ENCODE measurements at places on chromosomes 5 and 9.

- DNase-seq: peak; percentile 18
These were observed 1.8 kb upstream of the BHMT start for GRCh38 chr5:79109527-79110492.

- DNase-seq: no peak
These were observed 98.5 kb downstream of the ADAMTS12 start for GRCh38 chr5:33793276-33793675.

DNA sequence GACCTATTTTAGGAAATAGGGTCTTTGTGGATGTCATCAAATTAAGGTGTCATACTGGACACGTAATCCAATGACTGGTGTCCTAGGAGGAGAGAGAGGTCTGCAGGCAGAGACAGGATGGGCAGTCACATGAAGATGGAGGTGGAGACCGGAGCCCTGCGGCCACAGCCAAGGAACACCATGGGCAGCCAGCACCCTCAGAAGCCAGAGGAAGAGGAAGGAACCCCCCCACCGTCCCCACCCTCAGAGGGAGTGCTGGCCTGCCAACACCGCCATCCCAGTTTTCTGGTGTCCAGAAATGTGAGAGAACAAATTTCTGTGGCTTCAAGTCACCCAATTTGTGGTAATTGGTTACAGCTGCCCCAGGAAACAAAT, 88.3 kb downstream of the NSUN2 start:
- no peak for DNase-seq

DNA sequence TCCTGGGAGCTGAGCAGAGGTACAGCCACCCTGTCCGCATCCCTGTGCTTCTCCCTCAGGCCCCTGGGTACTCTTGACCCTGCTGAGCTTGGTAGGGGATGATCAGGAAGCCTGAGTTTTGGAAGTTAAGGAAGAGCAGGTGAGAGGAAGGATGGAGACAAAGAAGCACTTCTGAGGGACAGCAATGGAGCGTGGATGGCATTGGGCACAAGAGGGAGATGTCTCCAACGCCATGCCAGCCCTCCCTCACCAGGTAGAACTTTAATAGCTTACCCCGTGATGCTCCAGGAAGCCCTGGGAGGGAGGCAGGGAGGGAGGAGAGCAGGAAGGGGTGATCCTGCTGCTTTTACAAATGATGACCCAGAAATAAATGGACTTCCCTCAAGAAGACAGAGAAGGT, 29.9 kb upstream of the SMU1 start:
- DNase-seq: no peak

- DNase-seq: no peak
These were observed 11.1 kb downstream of the GRIN1 start for GRCh38 chr9:137149942-137150616.

DNA sequence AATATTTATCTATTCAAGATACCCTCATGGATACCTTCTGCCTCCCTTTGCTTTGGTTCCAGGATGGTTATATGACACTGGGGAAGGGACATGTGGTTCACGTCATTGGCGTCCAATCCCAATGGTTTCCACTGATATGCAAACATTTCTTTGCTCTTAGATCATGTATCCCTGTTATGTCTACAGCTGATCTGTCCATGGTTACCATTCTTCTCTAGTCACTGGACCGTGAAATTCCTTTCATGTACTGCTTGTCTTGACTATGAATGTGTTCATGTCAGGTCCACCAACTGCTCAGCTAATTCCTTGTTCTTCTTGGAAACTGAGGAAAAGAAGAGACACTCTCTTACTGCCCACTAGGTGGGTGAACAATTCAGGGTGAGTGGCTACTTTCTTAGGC, 391.1 kb upstream of the ZNF608 start:
- DNase-seq: no peak

- DNase-seq: no peak
These were observed 18.3 kb upstream of the TERT start for GRCh38 chr5:1312993-1313833.

- no peak for DNase-seq
These were observed 724 bp downstream of the SGTB start for GRCh38 chr5:65721050-65721719.

DNA sequence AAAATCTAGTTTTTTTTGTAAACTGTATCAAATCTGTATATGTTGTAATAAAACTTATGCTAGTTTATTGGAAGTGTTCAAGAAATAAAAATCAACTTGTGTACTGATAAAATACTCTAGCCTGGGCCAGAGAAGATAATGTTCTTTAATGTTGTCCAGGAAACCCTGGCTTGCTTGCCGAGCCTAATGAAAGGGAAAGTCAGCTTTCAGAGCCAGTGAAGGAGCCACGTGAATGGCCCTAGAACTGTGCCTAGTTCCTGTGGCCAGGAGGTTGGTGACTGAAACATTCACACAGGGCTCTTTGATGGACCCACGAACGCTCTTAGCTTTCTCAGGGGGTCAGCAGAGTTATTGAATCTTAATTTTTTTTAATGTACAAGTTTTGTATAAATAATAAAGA, 24.3 kb downstream of the HMGCR start:
- no peak for DNase-seq

DNA sequence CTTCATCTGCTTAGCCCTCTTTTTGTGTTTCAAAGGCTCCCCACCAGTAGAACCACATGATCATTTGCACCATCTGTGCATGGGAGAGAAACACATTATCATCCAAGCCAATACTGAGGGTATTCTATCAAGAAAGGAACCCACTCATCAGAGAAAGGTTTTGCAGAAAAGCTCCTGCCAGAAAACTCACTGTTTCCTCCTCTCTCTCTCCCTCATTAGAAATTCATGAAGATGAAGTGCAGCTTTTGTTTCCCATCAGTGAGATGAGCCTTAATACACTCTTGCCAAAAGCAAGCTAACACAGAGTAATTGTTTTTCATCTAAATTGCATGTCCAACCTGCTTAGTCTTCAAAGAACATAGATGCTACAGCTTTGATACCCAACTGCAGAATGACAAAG, 142.4 kb upstream of the GRAMD2B start:
- no peak for DNase-seq

- DNase-seq: no peak
These were observed 492 bp upstream of the FAM169A start for GRCh38 chr5:74866596-74867162.

All from activated T-cell treated with anti-CD3 and anti-CD28 coated beads, Interleukin-2, amount 50 U/mL, for 4 hours (primary cell).